ENCODE measurements at places on chromosomes 2 and 18.

DNA sequence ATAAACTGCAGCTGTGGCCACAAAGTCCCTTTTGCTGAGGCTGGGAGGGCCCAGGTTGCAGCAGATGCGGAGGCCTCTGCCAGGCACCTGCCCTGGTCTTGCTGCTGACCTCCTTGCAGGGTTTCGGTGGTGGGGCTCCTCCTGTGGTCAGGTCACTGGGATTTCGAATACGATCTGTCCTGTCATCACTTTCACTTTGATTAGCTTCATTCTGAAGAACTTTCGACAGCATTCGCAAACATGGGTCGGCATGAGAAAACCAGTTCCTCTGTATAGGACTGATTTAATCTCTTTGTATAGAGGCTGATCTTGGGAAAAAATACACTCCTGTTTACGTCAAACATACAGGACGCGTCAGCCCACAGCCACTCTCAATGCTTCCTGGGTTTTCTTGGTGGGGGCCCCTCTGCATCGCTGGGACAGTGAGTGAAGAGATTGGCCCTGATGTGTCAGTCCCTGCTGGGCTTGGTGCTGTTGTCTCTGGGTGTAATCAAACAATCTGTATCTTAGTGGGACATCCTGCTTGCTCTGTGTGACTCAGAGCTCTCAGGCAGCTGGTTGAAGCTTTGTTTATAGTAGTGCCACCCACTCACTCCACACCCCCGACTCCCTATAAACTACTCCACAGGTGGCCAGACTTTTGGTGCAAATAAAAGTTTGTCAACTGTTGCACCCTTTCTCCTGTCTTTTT lies 209.4 kb upstream of the CXCR4 start:
- peak; percentile 79 for DNase-seq

DNA sequence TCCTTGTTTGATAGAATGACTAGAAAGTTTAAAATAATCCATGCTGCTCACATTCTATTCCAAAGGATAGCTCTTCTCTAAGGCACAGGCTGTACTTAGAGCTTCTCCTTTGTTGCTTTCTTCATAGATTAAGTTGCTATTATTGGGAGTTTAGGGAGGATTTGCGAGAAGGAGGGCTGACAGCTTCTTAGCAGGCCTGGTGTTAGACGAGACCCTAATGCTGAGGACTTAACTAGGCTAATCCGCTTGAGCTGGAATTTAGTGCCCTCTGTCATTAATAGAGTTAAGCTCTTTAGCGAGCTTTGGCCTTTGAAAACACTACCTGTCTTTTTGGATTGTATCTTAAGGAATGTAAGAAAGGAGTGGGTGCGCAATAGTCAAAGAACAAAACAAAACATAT lies 81.3 kb downstream of the MOGAT1 start:
- no peak for DNase-seq

DNA sequence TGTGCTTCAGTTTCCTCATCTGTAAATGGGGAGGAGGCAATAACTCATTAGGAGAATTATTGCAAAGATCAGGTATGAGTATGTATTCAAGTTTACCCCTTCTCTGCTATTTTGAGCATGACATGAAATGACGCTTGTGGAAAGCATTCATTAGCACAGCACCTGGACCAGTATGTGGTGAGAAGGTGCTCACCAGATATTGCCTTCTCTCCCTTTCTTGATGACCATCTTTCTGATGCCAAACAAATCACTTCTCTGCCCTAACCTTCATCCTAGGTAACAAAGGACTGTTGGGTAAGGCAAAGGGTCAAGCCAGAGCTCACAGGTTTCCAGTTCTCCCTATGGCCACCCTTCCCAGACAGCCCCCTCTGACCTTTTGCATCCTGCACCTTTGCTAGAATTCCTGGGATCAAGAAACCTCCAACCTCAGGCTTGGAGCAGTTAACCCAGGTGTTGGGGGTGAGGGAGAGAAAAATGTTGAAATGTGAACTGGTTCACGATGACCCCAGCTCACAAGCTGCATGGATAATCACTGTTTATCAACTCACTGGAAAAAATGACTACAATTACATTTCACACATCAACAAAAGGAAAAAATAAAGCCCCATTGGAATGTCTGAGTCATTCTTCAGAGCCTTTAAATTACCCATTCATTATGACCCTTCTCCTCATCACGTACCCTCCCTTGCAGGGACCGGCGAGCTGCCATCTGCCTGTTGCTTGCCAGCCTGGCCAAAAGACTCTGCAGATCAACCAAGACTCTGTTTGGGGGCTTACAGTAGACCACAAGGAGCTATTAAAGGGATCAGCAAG lies 41.6 kb downstream of the LBH start:
- peak; percentile 96 for DNase-seq

DNA sequence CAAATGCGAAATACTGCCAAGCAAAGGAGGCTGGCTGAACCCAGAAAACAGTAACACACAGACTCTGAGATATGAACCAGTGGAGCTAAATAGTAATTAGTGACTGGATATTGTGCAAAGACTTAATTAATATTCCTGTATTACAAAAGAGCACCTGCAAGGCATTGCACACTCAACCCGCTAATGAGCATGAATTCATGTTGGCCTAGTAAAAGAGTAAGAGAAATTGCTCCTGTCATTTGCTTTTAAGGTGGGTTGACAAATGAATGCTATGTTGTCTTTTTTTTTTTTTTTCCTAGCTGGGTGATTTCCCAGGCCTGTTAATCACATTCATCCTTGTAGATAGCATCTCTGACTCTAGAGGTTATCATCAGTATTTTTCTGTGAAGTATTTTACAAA lies 87.0 kb upstream of the CERS6 start:
- DNase-seq: no peak

DNA sequence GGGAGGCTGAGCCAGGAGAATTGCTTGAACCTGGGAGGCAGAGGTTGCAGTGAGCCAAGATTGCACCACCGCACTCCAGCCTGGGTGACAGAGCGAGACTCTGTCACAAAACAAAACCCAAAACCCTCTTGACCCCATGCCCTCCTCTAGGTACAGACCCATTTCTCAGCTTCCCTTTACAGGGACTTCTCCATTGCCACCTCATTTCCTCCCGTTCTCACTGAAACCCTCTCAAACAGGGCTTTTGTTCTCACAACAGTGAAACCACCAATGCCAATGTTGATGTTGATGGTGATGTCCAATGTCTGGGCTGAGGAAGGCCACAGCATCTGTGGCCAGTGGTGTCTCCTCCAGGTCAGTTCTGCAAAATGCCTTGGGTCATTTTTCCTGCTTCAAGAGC lies 69.0 kb upstream of the ZCCHC2 start:
- DNase-seq: no peak

DNA sequence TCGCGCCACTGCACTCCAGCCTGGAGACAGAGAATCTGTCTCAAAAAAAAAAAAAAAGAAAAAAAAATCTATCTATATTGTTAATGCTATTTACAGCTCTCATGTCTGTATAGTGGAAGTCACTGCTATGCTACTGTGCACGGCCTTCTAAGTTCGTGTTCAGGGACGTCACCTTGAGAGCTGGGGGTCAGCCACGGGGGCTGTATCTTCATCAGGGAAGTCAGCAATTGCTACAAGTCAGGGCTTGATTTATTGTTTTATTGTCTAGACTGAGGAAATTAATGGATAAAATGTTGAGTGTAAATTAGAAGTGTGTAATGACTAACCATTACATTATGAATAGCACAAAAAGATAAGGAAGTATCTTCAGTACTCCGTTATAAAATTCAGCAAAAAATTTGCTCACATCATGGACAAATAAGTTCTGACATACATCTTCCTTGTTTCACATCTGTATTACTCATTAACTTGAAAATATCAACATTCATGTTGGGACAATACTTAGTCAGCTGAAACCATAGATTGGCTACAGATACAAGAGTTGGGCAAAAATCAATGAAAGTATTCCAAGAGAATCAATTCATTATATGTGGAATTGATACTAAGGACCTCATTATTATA lies 136.6 kb upstream of the SEC11C start:
- DNase-seq: no peak

- peak; percentile 94 for DNase-seq
These were observed 87.0 kb downstream of the ALPK2 start for GRCh38 chr18:58541789-58542425.

GRCh38 chr18:6370886-6371635 lies 43.6 kb downstream of the L3MBTL4 start:
- no peak for DNase-seq

- DNase-seq: no peak
These were observed 250.4 kb upstream of the SIX2 start for GRCh38 chr2:45259547-45260160.

- DNase-seq: peak; percentile 89
These were observed 65.7 kb downstream of the MCFD2 start for GRCh38 chr2:46849721-46850556.

GRCh38 chr2:165888171-165888570 lies 65.4 kb downstream of the TTC21B start:
- DNase-seq: no peak

DNA sequence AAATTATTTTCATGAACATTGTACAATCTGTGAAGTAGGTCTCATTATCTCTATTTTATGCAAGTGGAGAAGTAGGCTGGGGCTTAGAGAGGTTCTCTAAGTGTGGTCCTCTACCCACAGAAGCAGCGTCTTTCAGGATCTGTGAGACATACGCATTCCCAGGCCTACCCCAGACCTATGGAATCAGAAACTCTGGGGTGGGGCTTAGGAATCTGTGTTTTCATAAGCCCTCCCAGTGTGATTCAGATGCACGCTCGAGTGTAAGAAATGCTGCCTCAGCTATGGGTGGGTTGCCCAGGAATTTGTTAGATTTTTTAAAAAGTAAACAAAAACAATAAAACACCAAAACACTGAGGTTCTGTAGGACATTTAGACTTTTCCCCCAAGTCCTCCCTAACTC lies 14.8 kb upstream of the ZAP70 start:
- DNase-seq: no peak

- DNase-seq: no peak
These were observed 170.2 kb downstream of the CCDC178 start for GRCh38 chr18:33270297-33270696.

- no peak for DNase-seq
These were observed 124.8 kb upstream of the VWC2L start for GRCh38 chr2:214286011-214286410.

DNA sequence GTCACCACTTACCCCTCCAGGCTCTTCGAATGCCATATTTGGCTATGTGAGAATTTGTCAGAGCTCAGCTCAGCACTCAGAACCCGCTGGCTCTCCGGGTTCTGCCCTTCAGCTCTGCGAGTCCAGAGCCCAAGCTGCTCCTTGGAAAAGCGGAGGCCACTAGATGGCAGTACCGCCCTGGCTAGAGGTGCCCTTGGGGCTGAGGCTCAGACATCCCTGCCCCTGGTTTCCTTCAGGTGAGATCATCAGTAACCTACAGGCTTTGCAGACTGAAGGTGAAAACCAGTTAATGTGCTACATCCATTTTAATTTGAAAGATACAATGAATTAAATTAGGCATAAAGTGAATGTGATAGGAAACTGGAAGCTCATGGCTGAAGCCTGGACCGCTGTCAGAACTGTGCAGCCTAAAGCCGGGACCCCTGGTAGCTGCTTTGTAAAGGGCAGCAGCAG lies 285.6 kb downstream of the AGAP1 start:
- DNase-seq: peak; percentile 74

DNA sequence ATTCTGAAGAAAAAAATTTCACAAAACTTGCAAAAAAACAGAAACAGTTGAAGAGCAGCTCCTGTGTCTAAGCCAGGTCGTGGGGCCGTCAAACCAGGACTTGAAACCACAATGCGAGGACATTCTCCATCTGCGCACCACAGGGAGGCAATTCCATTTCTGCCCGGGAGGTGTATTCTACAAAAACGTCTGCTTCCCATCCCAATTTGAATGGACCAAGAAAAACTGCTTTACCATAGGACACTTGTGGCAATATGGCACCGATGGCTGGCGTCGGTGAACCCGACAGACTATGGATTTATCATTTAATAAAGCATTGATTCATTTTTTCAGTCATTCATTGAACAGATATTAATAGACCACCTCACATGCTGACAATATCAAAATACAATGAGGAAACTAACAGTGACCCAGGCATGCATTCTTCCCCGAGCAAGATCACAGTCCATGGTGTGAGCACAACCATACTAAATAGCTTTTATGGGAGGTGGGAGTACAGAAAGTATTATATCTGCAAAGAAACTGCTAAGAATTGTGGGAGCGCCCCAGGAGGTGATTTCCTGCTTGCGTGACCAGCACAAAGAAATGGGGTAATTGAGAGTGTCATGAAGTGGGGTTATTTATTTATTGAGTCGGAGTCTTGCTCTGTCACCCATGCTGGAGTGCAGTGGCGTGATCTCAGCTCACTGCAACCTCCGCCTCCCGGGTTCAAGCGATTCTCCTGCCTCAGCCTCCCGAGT lies 10.5 kb upstream of the ZAP70 start:
- no peak for DNase-seq

GRCh38 chr2:71945603-71945959 lies 202.1 kb downstream of the CYP26B1 start:
- no peak for DNase-seq

All from A172 (cell line).